ENCODE measurements at places on chromosomes 1 and 21. TPM values are rescaled to one million over a fixed set of nuclear protein-coding genes. Genes with fewer than 3 reads are reported as not detected.

GRCh38 chr1:177092001-177092400 lies 72.5 kb downstream of the ASTN1 start:
- no peak for DNase-seq

- DNase-seq, result no peak
These were observed 12.8 kb downstream of the PLA2G4A start for GRCh38 chr1:186841599-186841998.

DNA sequence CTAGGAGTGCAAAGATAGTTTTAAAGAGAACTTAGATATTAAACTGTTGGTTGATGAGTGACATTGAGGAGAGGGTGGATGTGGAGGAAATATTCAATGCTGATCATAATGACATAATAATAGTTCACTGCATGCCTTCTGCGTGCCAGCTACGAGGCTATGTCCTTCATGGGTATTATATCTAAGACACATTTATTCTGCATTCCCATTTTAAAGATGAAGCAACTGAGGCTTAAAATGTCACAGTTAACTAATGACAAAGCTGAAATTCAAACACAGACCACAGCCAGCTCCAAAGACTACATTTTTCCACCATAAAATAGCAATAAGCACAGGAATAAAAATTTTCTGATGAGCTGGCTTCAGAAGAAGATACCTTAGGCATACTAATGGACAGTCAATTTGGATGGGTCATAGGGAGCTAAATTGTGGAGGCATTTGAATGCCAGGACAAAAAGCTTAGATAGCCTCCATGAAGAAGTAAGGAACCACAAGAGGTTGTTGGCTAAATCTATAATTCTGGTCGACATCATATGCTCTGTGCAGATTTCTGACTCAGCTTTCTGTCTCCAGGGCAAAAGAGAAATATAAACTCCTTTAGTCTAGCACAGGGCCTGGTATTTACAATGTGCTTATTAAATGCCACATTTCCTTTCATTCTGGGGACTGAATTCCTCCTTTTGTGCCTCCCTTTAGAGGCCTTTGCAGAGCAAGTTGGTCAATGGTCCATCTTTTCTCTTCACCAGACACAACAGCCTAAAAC lies 71.2 kb upstream of the NRIP1 start:
- no peak for DNase-seq

The CRP gene
- not detected for total RNA-seq

The EPHX1 gene
- 192 TPM for total RNA-seq

DNA sequence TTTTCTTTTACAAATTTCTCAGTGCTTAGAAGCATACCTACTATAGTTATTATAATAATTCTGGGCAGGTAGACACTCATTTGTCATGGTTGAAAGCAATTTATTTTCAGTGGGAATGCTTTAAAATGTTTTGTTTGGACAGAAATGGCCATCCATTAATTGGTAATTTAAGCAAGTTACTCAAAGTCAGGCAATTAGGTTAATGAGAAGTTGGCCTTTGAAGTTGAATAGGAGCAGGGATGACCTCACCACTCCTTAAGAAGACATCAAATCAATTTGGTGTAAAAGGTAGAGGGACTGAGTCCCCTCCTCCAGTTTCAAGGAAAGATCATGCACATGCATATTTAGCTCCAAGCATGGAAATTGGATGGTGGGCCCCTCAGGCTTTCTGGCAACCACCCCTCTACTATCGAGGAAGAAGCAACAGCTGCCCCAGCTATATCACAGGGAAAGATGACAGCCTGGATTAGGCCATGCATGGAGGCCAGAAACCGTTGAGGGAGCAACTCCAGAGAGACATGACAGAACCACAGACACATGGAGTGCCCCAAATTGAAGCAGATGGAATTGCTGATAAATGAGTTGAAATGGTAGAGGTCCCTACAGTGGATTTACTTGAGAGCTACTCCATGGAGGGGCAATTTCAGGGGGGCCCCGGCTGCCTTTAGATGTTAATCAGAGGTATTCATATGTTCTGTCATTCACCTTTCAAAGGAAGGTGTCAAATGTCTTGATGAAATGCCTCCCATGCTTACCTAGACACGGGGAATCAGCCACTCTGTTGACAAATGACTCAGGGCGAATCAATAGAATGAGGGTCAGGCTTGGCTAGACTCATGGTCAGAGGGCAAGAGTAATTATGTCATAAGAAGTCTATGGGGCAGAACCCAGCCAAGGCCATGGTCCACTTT lies 26.7 kb downstream of the HLX start:
- peak; percentile 48 for DNase-seq

DNA sequence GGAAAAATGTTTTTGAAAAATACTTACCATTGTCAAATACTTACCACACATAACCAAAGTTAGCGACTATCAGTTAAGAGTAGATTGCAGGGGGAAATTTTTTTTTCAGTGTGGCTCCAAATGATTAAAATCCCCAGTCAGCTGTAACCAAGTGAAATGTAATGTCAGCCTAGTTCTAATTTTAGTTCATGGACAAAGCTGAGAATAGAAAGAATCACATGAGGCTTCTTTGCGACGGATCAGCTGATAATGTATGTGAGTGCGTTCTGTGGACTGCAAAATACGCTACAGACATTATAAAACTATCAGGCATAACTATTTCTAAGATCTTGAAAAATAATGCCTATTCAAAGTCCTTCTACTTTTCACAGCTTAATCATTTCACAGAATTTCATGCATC lies at the start of gene LRRC39:
TSS of gene LRRC39 (minus strand) at position 166 of the 400 bp plus-strand sequence. CDS start 9,740 bp downstream, outside the sequence.
- no peak for DNase-seq

DNA sequence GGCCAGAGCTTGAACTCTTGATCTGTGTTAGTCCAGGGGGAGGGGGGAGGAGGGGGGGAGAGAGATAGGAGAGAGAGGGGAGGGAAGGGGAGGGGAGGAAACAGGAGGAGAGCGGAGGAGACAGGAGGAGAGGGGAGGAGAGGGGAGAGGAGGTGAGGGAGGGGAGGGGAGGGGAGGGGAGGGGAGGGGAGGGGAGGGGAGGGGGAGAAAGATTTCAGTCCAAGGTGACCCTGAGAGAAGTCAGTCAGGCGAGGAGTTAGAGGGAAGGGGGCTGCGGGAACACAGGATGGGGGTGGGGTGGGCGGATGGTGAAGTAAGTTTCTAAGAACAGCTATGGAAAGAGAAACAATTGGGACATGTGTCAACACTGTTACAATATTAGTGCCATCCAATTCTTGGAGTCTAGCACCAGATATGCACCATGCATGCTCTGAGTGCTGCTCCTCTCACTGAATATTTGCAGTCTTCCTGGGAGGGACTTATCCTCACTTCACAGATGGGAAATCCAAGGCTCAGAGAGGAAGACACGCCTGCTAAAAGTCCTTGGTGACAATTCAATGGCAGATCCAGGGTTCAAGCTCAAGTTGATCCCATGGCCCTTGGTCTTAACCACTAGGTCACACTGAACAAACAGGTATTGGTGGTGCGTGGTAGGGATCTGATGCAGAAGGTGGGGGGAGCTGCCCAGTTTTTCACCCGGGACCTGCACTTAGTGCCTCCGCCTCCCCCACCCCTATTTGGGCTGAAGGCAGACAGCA lies 42.5 kb upstream of the ECE1 start:
- DNase-seq, result no peak

The SERPINC1 gene
- not detected for total RNA-seq

DNA sequence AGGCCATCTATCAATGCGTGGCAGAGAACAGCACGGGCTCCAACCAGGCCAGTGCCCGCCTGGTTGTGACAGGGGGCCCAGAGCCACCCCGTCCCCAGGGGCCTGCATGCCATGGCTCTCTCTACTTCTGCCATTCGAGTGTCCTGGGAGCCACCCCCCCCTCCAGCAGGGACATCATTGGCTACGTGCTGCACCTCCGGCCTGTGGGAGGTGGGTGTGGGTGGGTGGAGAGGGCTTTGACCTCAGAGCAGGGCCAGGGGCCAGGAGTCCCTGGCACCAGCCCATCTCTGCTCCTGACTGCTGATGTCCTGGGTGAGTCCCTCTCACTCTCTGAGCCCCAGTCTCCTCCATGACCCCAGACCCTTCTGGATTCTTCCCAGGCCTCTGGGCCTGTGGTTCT lies 25.3 kb downstream of the SLC27A3 start:
- no peak for DNase-seq

Measured in Caki2 (cell line).